CD4-positive, alpha-beta T cell treated with Interleukin-15 for 4 hours (primary cell): ENCODE measurements at places on chromosomes 6 and 20.

- no peak for DNase-seq
Observed at GRCh38 chr6:87917886-87918285, 129.8 kb upstream of the SPACA1 start.

DNA sequence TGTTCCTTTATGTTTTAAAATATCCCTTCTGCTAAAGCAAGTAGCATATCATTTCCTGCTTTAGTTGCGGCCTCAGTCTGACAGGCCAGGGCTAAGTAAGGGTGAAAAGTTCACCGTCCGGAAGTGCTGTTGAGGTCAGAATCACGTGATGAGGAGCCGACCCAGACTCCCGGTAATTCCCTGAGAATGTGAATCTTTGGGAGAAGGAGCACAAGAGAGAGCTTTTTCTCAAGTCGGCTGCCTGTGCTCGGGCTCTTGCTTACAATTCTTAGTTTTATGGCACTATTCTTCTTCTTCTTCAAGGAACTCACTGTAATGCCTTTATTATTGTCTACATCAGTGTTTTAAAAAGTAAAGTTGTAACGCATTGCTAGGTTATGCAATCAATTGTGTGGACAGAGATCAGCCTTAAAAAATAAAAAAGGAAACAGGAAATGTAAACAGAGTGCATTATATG, 309.3 kb downstream of the PRL start:
- DNase-seq: no peak

- DNase-seq: no peak
Observed at GRCh38 chr20:2757001-2757400, 43.4 kb downstream of the CPXM1 start.

- DNase-seq: no peak
Observed at GRCh38 chr6:144390886-144391285, 105.8 kb downstream of the UTRN start.

DNA sequence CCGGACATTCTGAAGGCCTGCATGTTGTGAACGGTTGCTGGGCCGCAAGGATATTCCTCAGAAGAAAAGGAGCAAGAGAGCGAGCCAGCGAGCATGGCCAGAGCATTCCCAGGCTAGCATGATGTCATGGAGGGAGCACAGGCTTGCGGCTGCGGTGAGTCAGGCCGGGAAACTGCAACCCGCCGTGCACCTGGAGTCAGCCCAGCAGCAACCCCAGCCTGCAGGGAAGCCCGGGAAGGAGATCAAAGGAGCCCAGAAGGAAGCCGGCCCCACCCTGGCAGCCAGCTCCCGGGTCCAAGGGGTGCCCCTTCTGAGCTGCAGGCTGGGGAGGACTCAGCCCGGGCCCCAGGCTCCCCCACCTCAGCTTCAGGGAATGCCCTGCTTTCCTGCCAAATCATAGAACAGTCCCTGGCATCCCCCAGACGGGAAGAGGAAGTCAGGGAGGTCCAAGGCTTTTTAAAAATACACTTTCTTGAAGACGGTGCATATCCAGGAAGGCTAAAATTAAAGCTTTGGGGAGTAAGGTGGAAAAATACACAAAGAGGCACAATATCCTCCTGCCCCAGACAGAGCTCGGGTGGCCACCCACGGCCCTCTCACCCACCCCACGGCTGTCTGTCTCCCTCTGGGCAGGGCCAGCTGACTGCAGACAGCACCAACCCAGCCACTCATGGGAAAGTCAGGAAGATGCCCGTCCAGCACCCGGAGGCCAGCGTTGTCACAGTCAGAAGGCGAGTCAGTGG, 53.7 kb downstream of the BMP7 start:
- no peak for DNase-seq

- no peak for DNase-seq
Observed at GRCh38 chr20:43665466-43666176, 1.3 kb upstream of the MYBL2 start.

DNA sequence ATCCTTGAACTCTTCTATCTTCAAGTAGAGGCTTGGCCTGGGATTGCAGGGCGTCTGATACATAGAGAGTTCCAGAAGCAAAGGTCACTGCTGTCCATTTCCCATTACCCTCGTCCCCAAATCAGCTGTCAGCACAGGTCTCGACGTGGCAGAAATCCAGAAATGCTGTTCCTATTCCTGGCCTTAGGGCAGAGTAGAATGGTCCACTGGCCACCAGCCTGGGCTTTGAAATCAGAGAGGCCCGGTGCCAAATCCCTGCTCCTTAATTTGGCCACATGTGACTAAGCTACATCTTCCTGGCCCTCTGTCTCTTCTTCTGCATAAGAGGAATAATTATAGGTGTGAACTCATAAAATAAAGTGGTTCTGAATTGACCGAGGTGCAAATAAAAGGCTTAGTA, 40.9 kb upstream of the FAM83D start:
- DNase-seq: no peak

DNA sequence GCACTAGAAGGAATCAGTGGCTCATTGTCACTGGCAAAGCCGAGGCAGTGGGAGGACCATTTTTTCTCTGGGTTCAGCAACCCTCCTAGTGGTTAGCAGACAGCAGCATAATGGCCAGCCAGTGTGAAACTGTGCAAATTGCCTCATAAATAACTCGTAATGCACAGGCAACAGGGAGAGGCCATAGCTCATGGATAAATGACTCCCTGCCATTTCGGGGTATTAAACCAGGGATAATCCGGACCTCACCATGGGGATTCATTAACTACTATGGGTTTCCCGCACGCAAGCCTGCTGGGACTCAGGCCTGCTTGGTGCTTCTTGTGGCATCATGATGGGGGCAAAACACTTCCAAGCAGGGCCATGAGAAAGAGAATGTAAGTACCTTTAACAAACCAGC, 158.2 kb upstream of the CHD6 start:
- DNase-seq: no peak

DNA sequence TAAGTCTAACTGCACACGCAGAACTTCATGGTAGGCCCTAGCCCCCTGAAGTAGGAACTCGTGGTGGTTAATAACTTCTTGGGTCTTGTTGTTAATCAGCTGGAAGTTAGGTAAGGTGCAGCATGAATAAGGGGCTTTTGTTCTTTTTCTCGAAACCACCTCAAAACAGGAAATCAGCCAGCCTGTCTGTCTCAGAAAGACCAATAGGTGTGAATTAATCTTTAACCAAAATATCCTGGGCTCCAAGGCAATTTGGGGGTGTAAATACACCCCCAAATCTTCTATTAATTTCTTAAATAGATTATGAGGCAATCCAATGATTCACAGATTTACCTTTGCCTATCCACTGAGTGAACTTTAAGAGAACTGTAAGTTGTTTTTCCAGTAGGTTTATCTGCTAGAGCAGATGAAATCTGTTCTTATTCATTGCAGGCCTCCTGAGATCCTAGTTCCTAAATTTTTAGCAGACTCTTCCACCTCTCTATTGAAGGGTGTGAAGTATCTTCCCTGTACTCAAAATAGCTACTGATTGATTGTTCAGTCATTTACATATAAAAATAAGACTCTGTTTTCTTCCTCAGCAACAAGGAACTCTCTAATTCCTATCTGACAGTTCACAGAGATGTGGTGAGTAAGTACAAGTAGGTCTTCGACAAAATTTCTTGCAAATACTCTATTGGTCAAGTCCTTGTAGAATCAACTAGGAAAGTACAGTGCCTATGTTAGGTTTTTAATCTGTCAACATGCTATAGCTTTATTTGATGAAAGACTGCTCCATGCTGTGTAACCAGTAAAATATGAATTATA, 427.1 kb upstream of the NOX3 start:
- peak; percentile 3 for DNase-seq
